Hematopoietic multipotent progenitor cell treated with erythropoietin and hydrocortisone succinate and interleukin-3 and kit ligand, for 15 days (in vitro differentiated cells): ENCODE measurements at places on chromosomes 5 and 9.
A peak's percentile ranks its signal among the peaks of the same experiment; 100 is the strongest.

- DNase-seq, result peak; percentile 55
These were observed 20.4 kb downstream of the ANKS6 start for GRCh38 chr9:98775831-98776441.

- no peak for DNase-seq
These were observed 81.5 kb downstream of the NRG2 start for GRCh38 chr5:139961435-139962157.

DNA sequence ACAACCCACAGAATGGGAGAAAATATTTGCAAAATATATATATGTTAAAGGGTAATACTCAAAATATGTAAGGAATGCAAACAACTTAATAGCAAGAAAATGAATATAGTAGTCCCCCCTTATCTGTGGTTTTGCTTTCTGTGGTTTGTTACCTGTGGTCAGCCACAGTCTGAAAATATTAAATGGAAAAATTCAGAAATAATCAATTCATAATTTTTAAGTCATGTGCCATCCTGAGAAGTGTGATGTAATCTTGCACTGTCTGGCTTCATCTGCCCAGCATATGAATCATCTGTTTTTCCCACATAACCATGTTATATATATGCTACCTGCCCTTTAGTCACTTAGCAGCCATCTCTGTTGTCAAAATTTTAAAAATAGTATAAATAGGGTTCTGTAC is 11.7 kb downstream of the CER1 start:
- no peak for DNase-seq

GRCh38 chr5:130109152-130109551 is 204.9 kb downstream of the CHSY3 start:
- DNase-seq, result no peak

DNA sequence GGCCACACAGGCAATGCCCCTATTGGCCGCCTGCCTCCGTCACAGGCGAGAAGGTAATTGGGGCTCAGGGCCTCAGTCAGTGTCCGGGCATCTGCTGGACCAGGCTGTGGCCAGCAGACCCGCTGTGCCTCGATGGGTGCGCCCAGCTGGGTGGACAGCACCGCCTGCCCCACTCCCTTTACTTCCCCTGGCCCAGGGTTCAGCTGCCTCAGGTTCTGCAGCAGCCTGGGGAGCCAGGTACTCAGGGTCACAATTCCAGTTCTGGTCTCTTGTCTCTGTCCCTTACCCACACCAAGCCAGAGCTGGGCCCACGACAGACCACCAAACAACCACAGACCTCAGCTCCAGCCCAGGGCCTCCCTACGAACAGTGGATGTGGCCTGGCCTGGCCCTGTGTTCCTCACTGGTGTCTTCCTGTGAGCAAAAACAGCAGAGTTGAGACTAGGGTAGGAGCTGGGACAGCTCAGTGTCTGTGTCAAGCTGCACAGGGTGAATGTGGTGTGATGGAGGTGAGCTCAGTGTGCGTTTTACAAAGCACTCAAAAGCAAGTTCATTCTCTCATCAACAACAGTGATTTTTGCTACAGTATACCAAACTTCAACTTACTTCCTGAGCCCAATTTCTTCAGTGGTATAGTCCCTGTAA is 33.4 kb upstream of the SUSD3 start:
- no peak for DNase-seq
